NCI-H2081 (cell line): ENCODE measurements at places on chromosomes 16 and 17.
A peak's percentile ranks its signal among the peaks of the same experiment; 100 is the strongest.

GRCh38 chr16:13425836-13426235 is 494.1 kb upstream of the ERCC4 start:
- DNase-seq, result no peak

DNA sequence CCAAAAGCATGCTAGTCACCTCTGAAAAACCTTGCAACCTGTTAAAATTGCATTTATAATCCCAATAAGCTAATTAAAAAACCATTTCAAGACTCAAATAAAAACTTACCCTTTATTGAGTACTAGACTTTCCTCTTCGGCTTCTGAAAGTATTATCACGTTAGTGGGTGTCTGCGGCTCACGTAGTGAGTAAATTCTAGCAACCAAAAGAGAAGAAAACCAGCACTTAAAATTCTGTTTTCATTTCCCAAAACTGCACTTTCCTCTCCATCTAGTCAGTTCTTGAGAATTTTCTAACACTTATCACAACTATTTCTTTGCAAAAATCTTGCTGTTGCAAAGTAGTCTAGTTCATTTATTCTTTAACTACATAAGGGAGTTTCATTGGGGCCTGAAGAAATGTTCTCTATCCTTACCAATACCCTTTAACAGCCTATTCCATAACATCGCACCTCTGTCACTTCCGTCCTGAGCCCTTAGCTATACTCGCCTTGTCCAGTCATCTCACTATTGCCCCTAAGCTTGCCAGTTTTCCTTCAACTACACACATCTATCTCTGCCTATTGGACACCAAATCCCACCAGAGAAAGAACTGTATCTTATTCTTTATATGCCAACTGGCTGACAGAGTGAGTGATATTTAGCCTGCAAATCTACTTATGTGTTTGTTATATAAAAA is 8.7 kb downstream of the NUP88 start:
- no peak for DNase-seq

- DNase-seq, result no peak
Measured at GRCh38 chr17:42286411-42287221, 1.7 kb upstream of the STAT5A start.

- no peak for DNase-seq
Measured at GRCh38 chr16:56781528-56781961, 51.6 kb downstream of the NUP93 start.

DNA sequence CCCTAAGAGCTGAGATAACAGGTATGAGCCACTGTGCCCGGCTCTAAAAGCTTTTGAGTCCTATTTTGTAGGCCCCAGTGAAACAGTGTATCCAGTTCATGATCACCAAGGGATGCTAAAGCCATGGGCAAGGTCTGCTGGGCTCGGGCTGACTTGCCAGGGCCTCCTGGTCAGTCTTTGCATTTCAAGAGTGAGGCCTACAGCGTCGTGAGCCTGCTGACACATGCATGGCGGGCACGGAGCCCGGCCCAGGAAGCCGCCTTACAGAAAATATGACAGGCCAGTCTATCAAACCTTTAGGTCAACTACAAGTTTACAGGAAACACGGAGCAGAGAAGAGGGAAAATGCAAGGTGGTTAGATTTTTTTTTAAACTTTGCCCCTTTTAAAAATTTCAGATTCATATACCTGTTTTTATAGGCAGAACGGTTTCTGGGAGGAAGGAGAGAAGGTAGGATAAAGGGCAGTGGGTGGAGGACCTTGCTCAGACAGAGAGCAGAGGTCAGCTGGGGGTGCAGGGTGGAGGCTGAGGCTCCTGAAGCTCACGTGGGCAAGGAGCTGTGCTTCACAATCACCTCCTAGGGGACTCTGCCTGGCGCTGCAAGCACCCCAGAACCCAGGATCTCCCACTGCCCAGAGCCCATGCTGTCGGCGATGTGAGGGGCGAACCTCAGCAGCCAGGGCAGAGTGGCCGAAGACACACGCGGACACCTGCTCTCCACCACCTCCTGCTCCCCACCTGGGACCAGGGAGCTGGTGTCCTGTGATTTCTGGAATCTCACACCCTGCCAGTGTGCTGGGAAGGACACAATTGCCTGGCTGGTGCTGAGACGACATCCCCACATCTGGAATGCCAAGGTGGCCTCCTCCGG is 21.3 kb downstream of the C16orf95 start:
- no peak for DNase-seq

GRCh38 chr17:17506893-17507464 is 10.8 kb upstream of the RASD1 start:
- peak; percentile 55 for DNase-seq

DNA sequence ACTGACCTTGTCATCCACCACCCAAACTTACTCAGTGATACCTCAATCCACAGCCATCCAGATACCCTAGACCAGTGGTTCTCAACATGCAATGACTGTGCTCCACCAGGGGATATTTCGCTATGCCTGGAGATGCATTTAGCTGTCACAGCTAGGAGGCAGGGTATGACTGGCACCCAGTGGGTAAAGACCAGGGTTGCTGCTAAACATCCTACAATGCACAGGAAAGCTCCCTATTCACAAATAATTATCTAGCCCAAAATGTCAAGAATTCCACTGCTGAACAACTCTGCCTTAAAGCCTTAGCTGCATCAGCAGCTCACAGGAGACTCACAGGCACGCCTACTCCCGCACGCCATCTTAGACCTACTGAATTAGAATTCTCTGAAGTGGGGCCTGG is 212.6 kb downstream of the GRIN2A start:
- no peak for DNase-seq

- no peak for DNase-seq
Measured at GRCh38 chr17:80737106-80738019, 192.7 kb downstream of the RPTOR start.

- no peak for DNase-seq
Measured at GRCh38 chr16:77298418-77299360, 99.5 kb downstream of the SYCE1L start.

- no peak for DNase-seq
Measured at GRCh38 chr17:56030009-56030624, 123.2 kb upstream of the ANKFN1 start.
